Stimulated activated CD4-positive, alpha-beta T cell treated with anti-CD3 and anti-CD28 coated beads, Interleukin-4, amount 100 ng/mL, for 4 hours (primary cell): ENCODE measurements at places on chromosomes 6 and 20.

DNA sequence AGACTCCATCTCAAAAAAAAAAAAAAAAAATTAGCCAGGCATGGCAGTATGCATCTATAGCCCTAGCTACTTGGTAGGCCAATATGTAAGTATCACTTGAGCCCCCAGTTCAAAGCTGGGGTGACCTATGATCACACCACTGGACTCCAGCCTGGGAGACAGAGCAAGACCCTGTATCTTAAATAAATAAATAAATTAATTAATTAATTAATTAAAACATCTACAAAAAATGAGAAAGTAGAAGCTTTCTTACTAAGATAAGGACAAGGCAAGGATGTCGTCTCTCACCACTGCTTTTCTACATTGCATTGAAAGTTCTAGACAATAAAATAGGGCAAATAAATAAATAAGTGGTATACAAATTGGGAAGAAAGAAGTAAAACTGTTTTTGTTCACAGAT lies 134.3 kb upstream of the CARMIL1 start:
- DNase-seq = no peak

- DNase-seq = no peak
Measured at GRCh38 chr6:81565071-81565470, 187.4 kb downstream of the TENT5A start.

DNA sequence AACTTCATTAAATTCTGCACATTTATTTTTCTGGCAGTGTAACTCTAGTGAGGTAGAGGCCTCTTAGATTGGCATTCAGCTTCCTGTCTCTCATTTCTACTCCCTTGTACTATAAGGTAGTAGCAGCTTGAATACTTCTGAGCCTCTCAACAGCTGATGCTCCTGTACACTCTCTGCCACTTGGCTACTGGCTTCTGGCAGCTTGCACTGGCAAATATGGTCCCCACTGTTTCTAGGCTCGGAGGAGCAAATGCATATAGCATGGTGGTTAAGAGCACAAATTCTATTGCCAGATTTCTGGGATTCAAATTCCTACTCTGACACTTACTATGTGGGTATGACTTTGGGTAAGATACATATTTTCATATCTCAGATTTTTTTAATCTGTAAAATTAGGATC lies 292.8 kb upstream of the ADGRB3 start:
- DNase-seq = no peak

DNA sequence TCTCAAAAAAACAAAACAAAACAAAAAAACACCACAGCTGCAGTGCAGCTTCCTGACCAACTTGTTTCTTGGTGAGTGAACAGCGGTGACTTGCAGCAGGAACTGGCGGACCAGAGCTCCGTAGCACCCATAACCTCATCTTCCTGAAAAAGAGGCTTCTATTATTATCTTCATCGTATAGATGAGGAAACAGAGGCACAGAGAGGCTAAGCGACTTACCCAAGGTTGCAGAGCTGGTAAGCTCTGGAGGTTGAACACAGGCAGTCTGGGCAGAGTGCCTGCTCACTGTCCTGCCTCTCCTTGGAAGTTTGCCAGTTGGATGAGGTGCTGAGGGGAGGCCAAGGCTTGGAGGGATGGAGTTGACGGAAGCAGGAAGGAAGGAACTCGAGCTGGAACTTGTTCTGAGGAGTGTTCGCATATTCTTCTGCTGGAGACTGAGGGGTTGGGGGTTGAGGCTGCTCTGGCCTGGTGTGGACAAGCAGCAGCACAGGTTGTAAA lies 47.9 kb upstream of the CCDC167 start:
- DNase-seq = no peak

DNA sequence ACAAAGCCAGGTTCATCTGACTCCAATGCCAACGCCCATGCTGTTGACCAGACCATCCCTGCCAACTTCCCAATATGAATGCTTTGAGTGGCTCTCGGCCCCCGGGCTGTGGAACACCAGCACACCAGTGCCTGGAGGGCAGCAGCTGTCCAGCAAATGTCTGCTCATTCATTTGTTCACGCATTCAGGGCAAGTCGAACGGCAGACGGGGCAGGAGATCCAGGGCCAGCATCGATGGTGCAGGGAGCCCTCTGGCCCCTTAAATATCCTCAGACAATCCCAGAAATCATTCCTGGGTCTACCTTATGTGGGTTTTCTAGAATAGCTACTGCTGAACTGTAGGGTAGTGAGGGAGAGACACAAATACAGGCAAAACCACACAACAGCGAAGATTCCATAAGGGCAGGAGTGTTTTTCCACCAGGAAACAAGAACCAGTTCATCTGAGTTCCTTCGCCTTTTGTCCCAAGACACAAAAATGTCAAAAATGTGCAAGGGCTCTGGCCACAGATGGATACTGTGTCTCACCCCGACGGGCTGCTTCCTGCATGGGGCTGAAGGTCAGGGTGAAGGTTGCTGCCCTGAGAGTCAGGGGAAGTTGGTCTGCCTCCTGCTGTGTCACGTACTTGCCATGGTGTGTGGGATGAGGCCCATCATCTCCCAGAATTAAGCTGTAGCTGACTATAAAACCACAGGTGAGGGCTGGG lies 15.5 kb downstream of the RIPOR3 start:
- DNase-seq = no peak

GRCh38 chr6:52513464-52513863 lies 63.4 kb downstream of the TRAM2 start:
- DNase-seq = no peak

- DNase-seq = no peak
Measured at GRCh38 chr6:18785810-18786490, 398.8 kb downstream of the RNF144B start.

- no peak for DNase-seq
Measured at GRCh38 chr6:92582211-92582610, 837.1 kb downstream of the EPHA7 start.

GRCh38 chr6:164825386-164825785 lies 484.0 kb downstream of the C6orf118 start:
- no peak for DNase-seq

DNA sequence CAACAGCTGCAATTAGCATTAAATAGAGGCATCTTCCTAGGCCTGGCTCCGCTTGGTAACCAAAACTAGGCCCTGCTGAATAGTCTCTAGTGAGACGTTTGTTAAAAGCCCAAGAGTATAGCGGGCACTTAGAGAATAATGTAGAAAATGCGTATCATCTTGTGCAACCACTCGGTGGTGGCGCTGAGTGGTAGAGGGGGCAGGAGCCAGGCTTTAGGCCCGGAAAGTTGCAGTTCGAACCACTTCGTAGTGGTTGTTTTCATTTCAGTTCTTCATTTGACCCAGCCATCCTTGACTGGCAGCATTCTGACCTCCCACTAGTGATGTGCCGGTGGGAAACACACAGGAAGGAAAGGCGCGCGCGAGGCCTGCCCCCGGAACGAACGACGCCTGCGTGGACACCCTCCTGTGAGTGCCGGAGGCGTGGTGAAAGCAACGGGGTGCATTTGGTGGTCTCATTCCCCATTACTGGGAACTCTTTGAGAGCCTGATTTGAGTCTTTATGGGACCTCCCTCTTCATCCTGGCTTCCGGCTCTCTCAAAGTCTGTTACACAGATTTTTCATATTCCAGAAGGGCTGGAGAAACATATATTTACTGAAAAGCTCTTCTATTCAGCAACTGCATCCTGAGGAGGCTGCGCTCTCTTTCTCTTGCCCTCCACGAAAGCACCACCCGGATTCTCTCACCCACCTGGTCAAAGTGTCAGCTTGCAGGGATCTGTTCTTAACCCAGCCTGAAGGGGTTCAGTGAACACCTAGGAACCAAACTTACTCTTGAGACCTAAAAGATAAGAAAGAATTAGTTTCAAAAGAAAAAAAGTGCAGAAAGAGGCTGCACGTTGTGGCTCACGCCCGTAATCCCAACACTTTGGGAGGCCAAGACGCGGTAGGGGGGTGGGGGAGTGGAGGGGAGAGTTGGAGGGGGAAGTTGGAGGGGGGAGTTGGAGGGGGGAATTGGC lies 18.2 kb downstream of the GPX5 start:
- peak; percentile 33 for DNase-seq

GRCh38 chr20:8654486-8654885 lies 414.4 kb upstream of the PLCB4 start:
- no peak for DNase-seq

GRCh38 chr6:16105854-16106253 lies 23.0 kb upstream of the MYLIP start:
- no peak for DNase-seq

DNA sequence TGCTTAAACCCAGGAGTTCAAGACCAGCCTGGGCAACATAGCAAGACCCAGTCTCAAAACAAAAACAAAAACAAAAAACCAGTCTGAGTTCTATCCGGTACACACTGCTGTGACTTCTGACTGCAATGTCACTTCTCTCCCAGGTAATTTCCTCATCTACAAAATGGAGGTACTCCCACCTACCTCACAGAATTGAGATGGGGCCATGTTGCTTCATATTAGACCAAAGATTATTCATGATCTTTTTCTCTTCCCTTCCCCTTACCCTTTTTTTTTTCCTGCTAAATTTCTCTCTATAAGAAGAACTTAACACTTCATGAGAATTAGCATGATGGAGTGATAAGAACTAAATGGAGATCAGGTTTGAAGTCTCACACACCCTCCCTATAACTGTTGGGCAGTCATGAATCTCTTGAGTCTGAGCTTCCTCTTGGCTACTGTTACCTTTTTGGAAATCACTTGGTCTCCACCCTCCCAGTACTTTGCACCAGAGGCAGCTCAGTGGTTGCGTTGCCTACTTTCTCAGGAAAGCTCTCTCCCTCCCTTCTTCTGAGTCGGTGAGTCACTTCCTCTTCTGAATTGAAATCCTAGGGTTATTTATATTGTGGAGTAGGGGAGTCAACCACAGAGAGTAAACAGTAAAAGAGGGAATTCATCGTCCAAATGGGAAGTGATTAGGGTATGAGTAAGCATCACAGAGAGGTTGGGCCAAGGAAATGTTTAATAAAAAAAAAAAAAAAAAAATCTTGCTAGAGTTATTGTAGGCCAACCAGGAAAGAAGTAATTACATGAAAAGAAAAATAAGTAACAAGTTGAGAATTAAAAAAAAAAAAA lies 59.9 kb upstream of the MAP7 start:
- no peak for DNase-seq

GRCh38 chr6:30169658-30170614 lies 6.6 kb downstream of the TRIM15 start:
- DNase-seq = no peak

- no peak for DNase-seq
Measured at GRCh38 chr6:67888886-67889681, 746.0 kb upstream of the ADGRB3 start.

- DNase-seq = peak; percentile 54
Measured at GRCh38 chr6:157893238-157893637, 70.2 kb downstream of the SNX9 start.

GRCh38 chr6:55578537-55579363 lies at the start of gene HMGCLL1:
TSS of gene HMGCLL1 (minus strand) at chr6:55579192. CDS start at chr6:55579055, 137 bp downstream.
- DNase-seq = no peak

DNA sequence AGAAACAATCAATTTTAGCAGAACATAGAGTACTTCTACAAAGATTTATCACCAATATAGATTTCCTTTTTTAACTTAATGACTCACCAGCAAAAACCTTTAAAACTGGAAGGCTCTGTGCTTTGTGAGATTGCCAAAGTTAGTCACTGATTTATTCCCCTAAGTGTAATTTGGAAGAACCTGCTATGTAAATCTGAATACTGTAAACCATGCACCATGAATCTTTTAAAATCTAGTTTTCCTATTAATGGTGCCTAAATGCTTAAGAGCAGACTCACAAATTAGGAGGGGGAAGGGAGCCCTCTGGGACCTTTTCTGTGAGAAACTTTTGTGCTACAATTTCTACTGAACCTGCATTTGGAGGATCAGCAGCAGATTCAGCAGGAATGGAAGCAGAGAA lies 57.8 kb upstream of the PNRC1 start:
- no peak for DNase-seq

GRCh38 chr6:52325695-52326471 lies 36.1 kb upstream of the PAQR8 start:
- DNase-seq = no peak

- DNase-seq = no peak
Measured at GRCh38 chr6:4491501-4492260, 284.5 kb upstream of the CDYL start.

GRCh38 chr6:1519597-1519996 lies 90.1 kb upstream of the FOXC1 start:
- no peak for DNase-seq

GRCh38 chr6:110459137-110459536 lies 17.3 kb downstream of the SLC22A16 start:
- no peak for DNase-seq

- DNase-seq = no peak
Measured at GRCh38 chr6:125808060-125808459, 17.3 kb downstream of the NCOA7 start.

DNA sequence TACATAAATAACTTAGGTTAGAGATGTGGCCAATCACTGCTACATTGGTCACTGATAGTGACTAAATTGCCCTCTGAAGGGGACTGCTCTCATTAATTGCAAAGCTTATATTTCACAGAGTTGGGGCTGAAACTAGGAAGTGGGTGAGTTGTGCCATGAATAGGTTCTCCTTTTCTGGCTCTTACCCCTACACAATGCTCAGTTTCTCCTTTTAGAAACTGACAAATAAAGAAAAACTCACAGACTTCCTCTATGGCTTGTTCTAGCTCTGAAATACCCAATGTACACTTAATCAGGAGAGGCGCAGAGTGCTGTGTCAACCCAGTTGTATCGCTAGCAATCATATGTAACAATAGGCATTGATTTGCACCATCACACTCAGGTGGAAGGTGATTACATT lies 41.2 kb upstream of the PROKR2 start:
- no peak for DNase-seq

- no peak for DNase-seq
Measured at GRCh38 chr20:61611401-61612180, 359.5 kb downstream of the CDH4 start.

GRCh38 chr6:138103871-138104270 lies 3.3 kb downstream of the PERP start:
- no peak for DNase-seq

- DNase-seq = no peak
Measured at GRCh38 chr20:17580895-17581294, 11.0 kb downstream of the DSTN start.

- DNase-seq = no peak
Measured at GRCh38 chr20:47785854-47786764, 828 bp upstream of the SULF2 start.

DNA sequence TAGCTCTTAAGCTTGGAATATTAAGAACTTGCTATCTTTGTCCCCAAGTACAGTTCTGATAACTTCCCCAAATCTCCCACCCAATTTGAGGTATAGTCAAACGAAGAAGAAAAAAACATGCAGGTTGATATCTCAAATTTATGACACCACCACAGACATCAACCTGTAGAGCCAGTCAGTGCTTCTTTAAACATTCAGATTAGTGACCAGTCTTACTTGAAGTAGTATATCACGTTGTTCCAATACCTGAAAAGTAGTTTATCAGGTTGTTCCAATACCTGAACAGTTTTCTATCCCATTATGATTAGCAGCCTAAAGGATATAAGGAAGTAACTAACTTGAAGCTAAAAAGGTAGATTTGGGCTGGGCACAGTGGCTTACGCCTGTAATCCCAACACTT lies 85.3 kb downstream of the ALDH8A1 start:
- DNase-seq = no peak

- DNase-seq = no peak
Measured at GRCh38 chr6:63589952-63590411, 17.7 kb downstream of the LOC128125822 start.
